Jurkat, Clone E6-1 (cell line): ENCODE measurements at places on chromosomes 12 and 14.

GRCh38 chr12:121797937-121798786, 4.7 kb upstream of the RHOF start:
- no peak for DNase-seq

DNA sequence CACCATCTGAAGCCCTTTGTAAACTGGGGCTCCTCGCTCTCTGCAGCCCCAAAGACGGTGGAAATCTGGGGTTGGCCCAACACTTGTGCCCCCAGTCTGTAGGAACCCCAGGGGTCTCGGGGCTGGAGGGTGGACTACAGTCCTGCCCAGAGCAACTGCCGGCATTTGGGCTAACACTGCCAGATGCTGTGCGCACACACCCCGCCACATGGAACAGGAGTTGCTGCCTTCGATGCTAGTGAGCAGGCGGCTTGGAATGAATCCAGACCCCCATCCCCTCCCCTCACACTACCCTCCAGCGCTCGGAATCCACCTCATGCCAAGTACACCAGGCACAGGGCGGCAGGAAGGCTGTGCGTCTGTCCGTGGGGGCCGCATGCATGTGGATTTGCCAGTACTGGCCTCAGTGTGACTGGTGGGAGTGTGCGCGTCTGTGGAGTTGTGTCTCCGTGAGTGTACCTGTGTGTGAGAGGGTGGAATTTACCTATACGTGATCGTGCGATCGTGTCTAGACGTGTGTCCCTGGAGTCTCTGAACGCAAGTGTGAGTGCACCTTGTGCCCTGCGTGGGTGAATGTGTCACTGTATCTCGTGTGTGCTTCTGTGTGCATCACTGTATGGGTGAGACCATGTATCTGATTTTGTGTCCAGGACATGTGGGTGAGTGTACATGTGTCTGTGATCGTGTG, 5.1 kb downstream of the LHX5 start:
- no peak for DNase-seq

DNA sequence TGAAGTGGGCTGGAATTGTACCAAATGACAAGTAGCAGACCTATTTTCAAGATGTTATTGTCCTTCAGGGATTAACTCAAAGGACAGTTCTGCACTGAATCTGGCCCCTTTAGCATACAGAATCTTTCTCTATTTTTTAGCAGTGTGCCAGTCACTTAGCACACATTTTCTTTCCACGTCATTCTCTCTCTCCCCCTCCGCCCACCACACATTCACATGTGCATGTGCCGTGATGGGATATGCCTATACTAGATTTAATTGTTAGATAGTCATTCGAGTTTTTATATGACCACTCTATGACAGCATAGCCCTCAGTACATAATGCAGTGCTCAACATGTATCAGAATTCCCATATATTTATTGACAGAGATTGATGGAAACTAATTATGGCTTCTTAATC, 129.1 kb downstream of the KCNC2 start:
- no peak for DNase-seq

DNA sequence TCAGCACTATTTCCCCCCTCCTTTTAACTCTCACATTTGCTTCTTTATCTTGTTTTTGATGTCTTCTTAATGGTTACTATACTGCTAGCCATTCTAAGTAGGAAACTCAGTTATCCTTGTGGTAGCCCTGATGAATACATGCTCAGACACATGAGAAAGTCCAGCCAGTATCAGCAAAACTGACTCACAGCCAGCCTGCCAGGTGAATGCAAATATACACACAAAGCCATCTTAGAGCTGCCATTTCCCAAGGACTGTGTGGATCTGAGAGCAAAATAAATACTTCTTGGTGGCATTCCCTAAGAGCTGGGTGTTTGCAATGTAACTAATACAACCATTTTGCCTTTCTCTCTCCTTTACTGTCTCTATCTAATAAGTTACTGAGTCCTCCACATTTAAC, 455.2 kb downstream of the CCER1 start:
- DNase-seq, result no peak

DNA sequence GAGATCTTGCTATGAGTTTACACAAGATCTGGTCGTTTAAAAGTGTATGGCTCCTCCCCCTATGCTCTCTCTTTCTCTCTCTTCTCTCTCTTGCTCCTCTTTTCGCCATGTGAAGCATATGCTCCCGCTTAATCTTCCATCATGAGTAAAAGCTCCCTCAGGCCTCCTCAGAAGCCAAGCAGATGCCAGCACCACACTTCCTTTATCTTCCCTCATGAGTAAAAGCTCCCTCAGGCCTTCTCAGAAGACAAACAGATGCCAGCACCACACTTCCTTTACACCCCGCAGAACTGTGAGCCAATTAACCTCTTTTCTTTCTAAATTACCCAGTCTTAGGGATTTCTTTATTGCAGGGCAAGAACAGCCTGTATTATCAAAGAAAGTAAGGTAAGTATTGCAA, 152.4 kb downstream of the SEC23A start:
- no peak for DNase-seq
